GM10248 (cell line): ENCODE measurements at places on chromosomes 1 and 21.

GRCh38 chr1:171784784-171785183 is 3.3 kb downstream of the METTL13 start:
- peak; percentile 36 for DNase-seq

- no peak for DNase-seq
Measured at GRCh38 chr21:44263221-44263760, 1.6 kb upstream of the DNMT3L start.

GRCh38 chr1:151282883-151283725 is 1.0 kb downstream of the ZNF687 start:
- DNase-seq, result peak; percentile 59

- no peak for DNase-seq
Measured at GRCh38 chr1:4611563-4612341, 42.7 kb upstream of the AJAP1 start.

- DNase-seq, result no peak
Measured at GRCh38 chr1:118244194-118244593, 59.2 kb upstream of the SPAG17 start.

DNA sequence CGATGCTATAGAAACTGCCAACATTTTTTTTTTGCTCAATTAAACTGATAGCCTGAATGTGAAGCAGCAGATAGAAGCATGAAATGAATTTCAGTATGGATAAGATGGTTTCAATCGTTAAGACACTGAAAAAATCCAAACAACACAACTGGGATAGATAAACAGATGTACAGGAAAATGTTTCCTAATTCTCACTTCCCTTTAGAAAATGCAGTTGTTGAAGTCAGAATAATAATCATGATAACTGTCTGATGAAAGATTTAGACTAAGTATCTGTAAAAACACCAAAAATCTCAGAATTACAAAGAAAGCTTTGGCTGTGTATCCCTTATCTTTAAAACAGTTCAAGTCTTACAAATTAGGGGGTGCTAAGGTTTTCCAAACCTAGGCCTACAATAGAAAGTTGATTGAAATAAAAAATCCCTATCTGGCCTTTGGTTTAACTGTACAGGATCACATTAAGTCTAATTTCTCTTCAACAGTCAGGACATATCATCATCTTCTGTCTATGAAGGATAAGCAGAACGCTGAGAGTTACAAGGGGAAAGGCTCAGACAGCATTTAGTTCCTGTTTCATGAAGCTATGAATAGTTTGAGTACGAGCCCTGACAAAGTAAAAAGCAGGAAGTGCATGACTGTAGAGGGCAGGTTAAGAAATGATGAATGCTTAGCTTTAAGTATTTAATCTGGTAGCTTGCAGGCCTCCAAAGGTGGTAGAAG is 203.2 kb downstream of the APP start:
- peak; percentile 43 for DNase-seq

- no peak for DNase-seq
Measured at GRCh38 chr1:202068596-202068995, 54.1 kb upstream of the GPR37L1 start.

GRCh38 chr1:210074904-210075303 is 136.9 kb downstream of the SYT14 start:
- no peak for DNase-seq

DNA sequence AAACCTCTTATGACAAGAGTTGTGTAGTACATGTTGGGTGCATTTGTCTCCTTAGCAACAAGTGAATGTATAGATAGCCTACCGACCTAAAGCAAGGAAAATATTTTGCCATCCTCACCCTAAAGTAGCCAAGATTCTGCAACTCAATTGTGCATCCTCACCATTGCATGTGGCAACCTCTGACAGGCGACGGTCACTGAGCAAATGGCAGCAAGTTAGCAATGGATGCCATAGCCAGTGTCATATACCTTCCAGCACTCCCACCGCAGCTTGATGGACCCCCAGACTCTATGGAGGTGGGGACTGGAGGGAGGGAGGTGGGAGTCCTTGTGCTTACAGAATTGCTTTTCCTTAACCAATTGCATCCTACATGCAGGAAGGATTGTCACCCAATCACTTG is 17.0 kb downstream of the PROX1 start:
- DNase-seq, result no peak

DNA sequence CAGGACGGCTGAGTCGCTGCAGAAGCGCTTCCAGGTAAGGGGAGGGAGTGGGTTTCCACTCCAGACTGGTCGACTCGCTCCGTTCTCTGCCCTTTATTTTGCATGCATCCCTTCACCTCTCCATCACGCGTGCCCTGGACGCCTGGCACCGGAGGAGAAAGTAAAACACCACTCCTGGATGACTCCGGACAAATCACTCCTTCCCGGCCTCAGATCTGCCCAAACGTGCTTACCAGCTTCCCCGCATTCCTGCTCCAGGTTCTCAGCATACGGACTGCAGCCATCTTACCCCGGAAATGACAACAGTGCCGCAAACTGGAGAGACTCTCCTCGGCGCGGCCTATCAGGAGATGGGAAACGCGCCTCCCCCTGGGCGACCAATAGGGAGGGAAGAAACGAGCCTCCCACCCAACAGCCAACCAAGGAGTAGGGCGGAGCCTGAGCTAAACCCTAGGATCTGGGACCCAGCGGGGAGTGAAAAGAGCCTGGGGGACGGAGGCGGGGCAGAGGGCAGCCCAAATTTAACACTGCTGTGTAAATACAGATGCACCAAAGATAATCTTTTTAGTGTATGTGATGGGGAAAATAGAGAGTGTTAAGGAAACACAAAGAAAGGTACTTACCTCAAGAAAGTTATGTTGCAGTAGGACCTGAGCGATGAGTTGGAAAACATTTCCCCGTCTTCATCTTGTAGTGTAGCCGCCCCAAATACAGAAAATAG is at the start of gene DBT:
DBT (minus strand) TSS at position 298 of the 721 bp plus-strand sequence; CDS start at position 284, 14 bp downstream.
- DNase-seq, result peak; percentile 94

DNA sequence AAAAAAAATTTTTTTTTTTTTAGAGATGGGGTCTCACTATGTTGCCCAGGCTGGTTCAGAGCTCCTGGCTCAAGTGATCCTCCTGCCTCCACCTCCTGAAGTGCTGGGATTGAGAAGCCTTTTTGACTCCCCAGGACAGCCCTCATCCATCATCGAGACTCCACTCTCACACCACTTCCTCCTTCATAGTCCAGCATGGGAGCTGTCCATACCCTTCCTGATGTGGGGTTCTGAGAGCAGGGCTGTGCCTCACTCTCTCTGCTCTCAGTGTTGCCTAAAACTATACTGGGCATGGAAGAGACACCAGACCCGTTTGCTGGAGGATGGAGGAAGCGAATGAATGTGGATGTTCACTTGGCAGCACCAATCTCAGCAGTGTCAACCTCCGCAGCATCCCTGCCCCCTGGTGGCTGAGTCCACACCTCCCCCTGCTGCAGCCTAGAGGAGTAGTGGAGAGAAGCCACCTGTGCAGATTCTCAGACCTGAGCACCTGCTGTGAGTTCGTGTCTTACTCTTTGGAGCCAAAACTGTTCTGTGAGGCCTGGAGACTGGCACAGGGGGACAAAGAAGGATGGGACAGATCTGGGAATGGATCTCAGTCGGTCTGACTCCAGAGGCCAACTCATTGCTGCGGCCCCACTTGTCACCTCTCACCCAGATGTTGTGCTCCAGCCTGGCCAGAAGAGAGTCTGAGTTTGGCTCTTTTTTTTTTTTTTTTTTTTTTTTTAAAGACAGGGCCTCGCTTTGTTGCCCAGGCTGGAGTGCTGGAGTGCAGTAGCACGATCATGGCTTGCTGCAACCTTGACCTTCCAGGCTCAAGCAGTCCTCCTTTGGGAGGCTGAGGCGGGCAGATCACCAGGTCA is 17.7 kb downstream of the TINAGL1 start:
- peak; percentile 77 for DNase-seq

DNA sequence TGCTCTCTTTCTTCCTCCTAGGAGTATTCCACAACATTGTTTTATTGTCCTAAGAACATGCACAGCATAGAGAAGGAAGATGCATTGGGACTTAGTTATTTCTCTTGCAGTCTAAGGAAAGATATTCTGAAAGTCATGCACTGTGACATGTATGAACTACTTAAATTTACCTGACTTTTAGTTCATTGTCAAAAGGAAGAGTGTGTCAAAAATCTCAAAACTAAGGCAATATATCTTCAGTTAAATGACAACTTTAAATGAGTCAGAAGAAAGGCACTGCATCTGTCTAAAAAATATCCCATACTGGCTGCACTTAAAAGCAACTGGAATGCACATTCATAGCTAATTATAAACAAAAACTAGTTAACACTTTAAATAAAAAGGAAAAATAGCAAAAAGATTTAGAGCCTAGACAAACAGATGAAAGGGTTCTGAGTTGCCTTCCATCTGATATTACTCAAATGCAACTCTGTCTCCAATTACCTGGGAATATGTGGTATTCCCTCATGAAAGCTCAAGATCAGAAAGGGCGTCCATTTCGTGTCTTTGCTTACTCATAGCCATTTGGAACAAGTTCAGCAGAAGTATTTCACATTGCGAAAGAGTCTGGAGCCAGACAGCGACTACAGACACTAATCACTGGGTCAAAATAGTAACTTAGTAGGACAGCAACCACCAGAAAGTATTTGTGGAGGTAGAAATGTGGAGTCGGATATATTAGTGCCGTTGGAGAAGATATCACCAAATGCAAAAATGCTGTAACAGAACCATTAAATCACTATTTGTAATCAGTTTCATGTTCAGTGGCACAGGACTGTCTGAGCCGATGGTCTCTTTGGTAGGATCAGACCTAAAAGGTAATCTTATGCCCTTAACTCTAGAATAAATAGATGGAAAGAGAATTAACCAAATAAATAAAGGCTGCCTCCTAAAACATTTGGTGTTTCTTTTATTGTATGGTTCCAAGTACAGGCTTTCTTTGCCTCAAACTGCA is 225.7 kb downstream of the GREM2 start:
- DNase-seq, result no peak

DNA sequence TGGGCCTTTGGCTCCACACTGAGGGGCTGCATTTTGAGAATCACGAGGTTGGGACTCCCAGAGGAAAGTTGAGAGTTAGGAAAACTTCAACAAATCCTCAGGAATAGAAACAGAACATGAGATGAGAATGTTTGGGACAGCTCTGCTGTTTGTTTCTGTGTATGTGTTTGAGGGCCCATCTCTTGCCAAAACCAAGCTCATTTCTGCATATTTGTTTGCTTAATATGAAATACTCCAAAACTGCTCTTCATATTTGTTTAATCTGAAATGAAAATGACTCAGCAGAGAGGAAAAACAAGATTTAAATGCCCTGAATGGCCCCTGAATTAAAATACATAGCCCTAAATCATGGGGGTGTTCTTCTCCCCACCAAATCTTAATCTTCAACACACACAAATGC is 78.1 kb downstream of the DDR2 start:
- no peak for DNase-seq

GRCh38 chr1:8055973-8056372 is 29.9 kb upstream of the ERRFI1 start:
- DNase-seq, result no peak

GRCh38 chr1:67137307-67137753 is 2.6 kb upstream of the C1orf141 start:
- DNase-seq, result no peak
